ENCODE measurements at places on chromosomes 2 and 18.
A peak's percentile ranks its signal among the peaks of the same experiment; 100 is the strongest.

DNA sequence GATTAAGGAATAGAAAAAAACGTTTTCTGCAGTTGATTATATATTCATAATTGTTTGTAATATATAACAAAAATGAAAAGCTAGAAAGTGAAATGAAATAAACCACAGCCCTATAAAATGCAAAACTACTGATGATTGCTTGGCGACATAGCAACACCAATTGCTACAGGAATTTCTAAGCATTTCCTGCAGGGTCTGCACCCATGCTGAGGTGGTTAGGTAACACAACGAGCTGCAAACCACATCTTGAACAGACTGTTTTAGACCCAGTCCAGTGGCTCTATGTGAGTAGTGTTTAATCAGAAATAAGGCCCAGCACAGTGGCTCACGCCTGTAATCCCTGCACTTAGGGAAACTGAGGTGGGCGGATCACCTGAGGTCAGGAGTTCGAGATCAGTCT lies 17.2 kb upstream of the UGT1A9 start:
- no peak for DNase-seq

DNA sequence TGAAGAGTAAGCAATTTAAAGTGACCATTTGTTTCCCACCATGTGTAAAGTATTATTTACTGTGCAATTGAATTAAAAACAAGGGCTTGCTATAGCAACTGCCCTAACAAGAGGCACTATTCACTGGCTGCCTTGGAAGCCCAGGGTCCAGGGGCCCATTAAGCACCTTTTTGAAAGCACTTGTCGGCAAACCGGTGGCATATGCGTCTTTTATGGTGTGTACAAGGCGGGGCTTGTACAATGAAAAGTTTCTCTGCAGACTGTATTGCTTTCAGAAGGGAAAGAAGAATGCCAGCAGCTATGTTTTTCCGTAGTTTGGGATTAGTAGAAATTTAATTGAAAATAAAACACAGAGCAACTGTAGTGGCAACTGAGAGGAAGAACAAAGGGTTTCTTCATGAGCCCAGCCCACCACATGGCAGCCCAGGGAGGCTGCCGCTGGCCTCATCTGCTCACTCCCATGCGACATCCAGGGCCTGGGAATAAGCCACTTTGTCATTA lies 279.5 kb upstream of the PARD3B start:
- no peak for DNase-seq

DNA sequence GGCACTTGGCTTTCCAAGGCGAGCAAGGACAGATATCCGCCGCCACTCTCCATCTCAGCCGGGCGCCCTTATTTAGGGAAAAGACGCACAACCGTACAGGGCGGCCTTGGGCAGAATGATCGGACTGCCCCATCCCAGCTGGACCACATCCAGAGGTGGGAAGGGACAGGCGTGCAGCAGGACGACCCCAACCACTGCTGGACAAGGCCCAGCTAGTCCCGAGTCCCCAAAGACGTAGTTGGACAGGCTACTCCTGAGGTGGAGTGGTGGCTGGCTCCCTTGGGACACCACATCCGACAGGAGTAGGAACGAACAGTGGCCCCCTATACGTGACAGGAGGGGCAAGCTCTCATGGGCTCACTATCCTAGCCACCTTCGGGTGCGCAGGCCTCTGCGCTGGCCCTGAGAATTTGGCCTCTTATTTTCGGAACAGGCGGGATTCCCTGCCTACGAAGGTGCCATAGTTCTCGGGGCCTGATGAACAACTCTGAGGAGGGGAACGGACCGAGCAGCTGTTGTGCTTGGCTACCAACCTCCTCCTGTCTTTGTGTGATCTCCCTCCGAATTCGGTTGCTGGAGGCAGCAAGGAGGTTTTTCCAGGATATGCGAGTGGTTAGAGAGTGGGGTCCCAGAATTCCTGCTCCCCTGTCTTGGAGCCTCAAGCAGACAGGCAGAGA lies 2.3 kb downstream of the FEV start:
- DNase-seq, result no peak

- peak; percentile 2 for DNase-seq
Observed at GRCh38 chr2:127121776-127122176, 14.8 kb upstream of the BIN1 start.

GRCh38 chr2:3146175-3146574 lies 231.4 kb downstream of the EIPR1 start:
- DNase-seq, result no peak
